ENCODE measurements at places on chromosomes 1 and 21.

GRCh38 chr1:29504196-29504595 lies 267.9 kb downstream of the PTPRU start:
- no peak for DNase-seq

- no peak for DNase-seq
Measured at GRCh38 chr1:26097696-26098095, 13.9 kb upstream of the PDIK1L start.

GRCh38 chr1:46529031-46529630 lies 22.3 kb downstream of the KNCN start:
- no peak for DNase-seq

GRCh38 chr1:9910076-9910422 lies at the start of gene CTNNBIP1:
TSS of gene CTNNBIP1 (minus strand) at chr1:9910269. CDS start at chr1:9872064, 38,205 bp downstream.
- no peak for DNase-seq

DNA sequence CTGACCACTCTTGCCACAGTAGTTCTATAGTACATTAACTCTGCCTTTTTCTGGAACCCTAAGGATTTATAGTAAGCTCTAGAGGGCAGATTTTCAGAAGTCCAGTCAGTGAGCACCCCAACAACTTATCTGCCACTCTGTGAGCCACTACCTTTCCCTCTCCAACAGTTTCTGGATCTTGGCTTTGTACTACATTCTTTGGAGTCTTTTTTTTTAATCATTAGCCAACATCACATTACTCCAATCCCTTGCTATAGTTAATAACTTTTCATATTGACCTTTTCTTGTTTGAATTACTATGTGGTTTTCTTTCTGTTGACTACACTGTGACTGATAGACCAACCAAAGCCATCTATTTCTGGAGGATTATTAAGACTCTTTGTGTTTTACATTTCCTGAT lies 1596.7 kb upstream of the PRMT6 start:
- DNase-seq: no peak

Data from stimulated activated CD8-positive, alpha-beta memory T cell treated with anti-CD3 and anti-CD28 coated beads, Interleukin-12 subunit alpha, Interleukin-12 subunit beta, amount 100 ng/mL, for 4 hours (primary cell).